ENCODE measurements at places on chromosomes 11 and 22.
A peak's percentile ranks its signal among the peaks of the same experiment; 100 is the strongest.

DNA sequence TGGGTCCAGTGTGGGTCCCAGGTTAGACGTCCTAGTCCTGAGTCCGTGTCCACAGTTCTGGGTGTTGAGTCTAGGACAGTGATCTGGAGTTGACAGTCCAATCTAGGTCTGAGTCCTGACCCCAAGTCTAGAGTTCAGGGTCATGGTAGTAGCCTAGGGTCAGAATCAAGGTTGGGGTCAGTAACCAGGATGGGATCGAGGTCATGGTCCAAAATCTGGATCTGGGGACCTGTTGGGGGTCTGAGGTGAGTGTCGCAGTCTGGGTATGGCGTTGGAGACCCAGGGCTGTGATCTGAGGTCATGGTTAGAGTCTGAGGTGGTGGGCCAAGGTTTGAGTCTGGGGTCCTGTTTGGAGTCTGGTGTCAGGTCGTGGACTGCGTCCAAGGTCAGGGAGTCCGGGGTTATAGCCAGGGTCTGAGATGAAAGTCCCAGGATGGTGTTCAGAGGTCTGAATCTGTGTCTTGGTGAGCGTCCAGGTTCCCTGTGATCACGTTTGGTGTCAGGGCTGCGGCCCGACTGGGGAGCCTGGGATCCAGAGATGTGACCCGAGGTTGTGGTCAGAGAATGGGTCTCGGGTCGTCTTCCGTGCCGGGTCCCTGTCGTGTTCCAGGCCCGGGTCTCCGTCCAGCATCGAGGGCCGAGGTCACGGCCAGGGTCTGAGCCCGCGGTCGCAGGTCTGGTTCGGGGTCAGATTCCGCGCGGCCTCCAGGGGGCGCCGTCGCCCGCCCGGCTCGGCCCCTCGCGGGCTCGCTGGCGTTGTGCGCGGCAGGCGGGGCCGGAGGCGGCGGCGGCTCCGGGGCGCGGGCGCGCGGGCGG lies 432 bp upstream of the GRK2 start:
- peak; percentile 81 for DNase-seq

- DNase-seq, result no peak
Observed at GRCh38 chr11:72985645-72986044, 156.5 kb downstream of the FCHSD2 start.

GRCh38 chr11:46604796-46605195 lies 11.0 kb upstream of the AMBRA1 start:
- DNase-seq, result no peak

GRCh38 chr11:119991669-119992068 lies 146.2 kb downstream of the TRIM29 start:
- DNase-seq, result no peak

DNA sequence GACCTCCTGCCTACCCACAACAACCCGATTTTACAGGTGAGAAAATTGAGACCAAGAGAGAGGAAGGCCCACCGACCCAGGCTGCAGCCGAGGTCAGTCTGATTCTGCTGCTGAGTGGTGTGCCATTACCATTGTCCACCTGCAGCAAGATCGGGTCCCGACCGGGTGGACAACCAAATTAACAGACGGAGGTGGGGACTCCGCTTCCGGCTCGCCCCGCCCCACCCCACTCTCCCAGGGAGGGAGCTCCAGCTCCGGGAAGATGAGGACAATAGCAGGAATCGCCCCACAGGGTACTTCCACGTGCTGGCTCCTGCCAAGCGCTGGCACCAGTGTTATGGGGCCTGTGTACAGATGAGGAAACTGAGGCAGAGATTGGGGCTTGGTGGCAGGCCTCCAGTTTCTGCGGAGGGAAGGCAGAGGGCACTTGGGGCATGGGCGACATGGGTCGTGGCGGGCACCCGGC lies 425 bp upstream of the KDELR3 start:
- no peak for DNase-seq

DNA sequence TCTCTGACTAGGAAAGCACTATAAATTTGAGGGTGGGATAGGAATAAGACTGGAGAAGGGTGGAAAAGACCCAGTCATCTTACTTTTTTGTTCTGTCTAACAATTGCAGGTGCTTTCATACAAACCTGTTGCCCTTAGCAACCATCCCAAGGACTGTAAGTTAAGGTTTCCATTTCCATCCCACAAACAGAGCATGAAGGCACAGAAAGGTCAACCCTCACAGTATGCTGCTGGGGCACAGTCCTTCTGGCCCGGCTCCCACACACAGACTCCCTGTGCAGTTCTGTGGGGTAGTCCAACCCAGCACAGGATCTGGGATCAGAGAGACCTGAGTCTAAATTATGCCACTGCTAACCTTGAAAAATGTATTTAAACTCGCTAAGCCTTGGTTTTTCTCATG lies 38.4 kb upstream of the ETS1 start:
- no peak for DNase-seq

- DNase-seq, result no peak
Observed at GRCh38 chr11:26087120-26087935, 244.6 kb upstream of the ANO3 start.

DNA sequence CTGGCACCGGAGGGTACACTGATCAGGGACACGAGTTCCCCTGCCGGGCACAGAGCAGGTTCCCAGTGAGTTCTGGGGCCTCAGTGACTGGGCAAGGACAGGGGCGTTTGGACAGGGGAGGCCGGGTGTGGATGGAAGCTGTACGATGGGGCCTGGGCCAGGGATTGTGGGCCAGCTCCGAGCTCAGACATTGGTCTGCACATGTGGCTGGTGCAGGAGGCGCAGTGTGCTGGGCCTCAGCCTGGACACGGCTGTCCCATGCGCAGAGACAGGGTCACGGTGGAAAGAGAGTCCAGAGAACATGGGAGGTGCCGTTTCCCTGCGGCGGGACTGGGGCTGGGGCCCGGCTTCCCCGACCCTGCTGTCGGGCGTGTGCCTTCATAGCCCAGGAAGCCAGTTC lies 60.7 kb downstream of the CDKN1C start:
- DNase-seq, result no peak

DNA sequence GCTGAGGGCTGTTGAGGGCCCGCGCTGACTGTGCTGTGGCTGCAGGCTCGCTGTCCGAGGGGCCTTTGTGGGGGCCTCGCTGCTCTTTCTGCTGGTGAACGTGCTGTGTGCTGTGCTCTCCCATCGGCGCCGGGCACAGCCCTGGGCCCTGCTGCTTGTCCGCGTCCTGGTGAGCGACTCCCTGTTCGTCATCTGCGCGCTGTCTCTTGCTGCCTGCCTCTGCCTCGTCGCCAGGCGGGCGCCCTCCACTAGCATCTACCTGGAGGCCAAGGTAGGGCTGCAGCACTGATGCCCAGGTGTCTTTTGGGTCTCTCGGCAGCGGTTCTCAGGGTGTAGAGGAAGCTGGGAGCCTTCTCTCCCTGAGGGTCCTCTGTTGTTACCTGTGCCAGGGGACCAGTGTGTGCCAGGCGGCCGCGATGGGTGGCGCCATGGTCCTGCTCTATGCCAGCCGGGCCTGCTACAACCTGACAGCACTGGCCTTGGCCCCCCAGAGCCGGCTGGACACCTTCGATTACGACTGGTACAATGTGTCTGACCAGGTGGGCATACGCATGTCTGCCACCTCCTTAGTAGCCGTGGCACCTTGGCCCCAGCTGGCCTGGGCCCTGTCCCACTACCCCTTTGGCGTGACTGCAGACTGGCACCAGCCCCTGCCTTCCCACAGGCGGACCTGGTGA lies 2.2 kb downstream of the GPR137 start:
- DNase-seq, result no peak

DNA sequence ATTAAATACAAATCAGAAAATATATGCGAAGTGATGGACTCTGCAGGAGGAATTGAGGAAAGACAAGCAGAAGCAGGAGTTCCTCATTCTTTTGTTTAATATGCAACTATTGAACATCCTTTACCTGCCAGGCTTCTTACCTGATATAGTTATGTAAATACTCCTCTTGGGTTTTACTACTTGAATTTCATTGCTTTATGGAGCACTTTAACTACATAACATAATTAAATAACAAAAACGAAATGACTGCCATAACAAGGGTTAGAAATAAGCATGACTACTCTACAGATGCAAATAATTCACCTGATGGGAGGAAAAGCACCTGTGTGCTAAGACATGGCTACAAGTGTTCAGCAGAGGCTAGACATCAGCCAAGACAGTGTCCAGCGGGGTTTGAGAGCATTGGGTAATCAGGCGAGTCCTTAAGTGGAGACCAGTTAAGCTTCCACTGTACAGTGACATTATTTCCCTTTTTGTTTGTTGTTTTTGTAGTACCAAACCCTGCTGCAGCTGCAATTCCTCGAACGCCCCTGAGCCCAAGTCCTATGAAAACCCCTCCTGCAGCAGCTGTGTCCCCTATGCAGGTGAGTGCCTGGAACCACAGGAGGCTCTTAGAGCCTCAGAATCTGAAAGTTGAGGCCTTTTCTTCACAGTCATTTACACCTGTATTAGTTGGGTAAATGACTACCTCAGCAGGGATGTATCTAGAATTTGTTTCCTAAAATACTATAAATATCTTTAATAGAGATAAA lies 67.4 kb downstream of the SPECC1L start:
- DNase-seq, result no peak

DNA sequence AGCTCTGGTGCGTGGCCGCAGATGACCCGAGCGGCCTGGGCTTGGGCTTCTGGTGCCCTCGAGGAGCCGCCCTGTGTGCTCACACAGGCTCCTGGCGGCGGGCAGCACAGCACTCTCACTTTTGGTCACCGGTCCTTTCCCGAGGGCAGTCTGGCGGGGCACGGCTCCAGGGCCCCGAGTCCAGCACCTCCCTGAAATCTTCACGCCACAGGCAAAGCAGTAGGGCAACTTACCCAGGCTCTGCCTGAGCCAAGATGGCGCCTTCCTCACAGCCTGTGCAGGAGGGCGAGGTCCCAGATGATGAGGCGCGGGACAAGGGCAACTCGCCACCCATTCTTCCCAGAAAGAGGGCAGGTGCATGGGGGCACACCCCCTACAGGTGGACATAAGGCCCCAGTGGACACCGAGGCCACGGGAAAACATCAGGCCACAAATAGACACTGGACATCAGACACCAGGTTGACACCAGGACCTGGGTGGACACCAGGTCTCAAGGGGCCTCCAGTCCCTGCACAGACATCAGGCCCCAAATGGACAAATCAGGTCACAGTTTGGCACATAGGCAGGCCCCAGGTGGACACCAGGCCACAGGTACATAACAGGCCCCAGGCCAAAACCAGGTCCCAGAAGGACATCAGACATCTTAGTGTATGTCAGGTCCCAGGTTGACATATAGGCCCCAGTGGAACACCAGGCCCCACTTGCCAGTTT lies 57.6 kb upstream of the SEPTIN5 start:
- DNase-seq, result no peak

DNA sequence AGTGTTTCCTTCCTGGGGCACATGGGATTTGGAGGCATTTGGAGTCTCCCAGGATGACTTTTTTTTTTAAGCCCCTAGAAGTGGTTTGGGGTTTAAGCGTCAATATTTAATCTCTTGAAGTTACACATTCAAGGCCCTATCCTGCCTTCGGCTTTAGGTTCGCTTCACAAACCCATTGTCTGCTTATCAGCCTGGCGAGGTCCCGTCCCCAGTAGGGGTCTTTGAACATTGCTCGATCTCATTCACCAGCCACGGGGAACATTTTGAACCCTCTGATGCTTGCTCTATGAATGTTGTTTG lies 75.9 kb downstream of the KCNQ1 start:
- DNase-seq, result no peak

GRCh38 chr22:35140879-35141745 lies 75.2 kb downstream of the ISX start:
- DNase-seq, result no peak

DNA sequence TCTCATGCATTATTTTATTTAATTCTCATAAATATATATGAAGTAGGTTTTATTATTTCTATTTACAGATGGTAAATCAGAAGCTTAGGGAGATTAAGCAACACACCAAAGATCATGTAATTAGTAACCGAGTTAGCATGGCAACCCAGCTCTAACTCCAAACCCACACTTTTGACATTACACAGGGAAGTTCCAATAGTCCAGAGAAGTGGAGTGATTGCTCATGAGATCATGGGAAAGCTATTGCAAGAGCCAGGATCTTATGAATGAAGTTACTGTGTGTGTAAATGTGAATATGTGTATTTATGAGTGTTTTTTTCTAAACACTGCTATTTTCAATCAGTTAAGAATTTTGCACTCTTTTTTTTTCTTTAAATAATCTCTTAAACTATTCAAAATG lies 225.8 kb upstream of the KIRREL3 start:
- no peak for DNase-seq

GRCh38 chr11:103994094-103994493 lies 42.3 kb upstream of the DDI1 start:
- DNase-seq, result no peak

DNA sequence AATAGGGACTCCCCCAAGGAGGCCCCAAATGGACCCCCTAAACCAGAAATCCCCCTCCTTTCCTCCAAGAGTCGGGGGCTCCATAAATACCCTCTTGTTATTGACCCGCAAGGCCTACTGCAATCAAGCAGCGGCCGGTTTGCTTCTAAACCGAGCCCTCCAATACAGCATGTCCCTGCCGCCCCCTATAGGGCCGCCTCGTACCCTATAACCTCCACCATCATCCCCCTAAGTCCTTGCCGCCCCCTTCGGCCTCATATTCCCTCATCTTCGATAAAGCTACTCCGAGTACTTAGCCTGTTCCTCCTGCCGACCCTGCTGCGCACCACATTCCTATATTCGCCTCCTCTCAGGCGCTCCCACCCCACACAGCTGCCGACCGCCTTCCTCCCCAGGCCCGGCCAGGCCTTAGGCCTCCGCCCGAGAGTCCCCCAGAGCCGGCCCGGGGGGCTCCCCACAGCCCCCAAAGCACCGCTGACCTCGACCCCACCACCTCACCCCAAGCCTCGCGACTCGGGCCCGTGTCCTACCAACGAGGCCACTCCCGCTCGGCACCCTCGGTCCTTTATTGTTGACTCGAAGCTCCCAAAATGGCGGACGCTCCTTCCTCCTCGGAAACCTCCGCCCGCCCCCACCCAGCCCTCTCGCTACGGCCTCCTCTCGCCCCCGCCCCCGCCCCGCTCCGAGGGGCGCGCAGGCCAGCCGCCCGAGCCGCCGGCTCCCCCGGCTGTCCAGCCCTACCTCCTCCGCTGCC lies 430 bp downstream of the DDX6 start:
- DNase-seq, result peak; percentile 84

DNA sequence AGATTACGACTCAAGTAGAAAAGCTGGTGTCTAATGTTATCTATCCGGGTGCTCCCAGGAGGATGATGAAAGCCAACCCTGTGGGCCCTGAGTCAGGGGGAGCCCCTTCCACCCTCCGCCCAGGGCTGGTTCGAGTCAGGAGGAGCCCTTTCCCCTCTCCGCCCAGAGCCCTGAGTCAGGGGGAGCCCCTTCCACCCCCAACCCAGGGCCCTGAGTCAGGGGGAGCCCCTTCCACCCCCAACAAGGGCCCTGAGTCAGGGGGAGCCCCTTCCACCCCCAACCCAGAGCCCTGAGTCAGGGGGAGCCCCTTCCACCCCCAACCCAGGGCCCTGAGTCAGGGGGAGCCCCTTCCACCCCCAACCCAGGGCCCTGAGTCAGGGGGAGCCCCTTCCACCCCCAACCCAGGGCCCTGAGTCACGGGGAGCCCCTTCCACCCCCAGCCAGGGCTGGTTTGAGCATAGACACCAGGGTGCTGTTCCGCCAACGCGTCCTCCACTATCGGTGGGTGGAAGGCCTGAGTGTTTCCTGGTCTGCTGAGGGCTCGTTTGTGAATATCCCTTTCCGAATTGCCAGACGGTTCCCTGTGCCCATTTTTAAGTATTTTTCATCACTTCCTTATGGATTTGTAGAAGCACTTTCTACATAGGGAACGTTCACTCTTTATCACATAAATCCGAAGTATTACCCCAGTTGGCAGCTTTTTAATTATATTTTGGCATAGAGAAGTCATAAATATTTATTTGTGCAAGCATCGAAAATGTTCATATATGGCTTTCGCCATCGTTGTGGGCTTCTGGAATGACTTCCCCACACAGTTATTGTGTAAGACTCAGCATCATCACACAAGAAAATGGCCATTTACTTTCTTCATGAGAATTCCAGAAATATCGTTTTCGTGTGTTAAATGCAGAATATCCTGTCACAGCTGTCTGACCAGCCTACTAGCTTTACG lies 380.6 kb downstream of the BRD1 start:
- DNase-seq, result no peak

Data from left hindlimb (tissue), 1 donor.